ENCODE measurements at places on chromosomes 1 and 21.

GRCh38 chr1:37474697-37475379 is 458 bp downstream of the ZC3H12A start:
- peak overlapping the region; percentile 100 for H3K27ac ChIP-seq
- H3K4me3 ChIP-seq: peak overlapping the region; percentile 89
- DNase-seq: peak; percentile 51
- H3K27me3 ChIP-seq: no peaks in the 10 kb centered on the region
- H3K4me1 ChIP-seq: peaks cover 81% of the 10 kb centered on the region

DNA sequence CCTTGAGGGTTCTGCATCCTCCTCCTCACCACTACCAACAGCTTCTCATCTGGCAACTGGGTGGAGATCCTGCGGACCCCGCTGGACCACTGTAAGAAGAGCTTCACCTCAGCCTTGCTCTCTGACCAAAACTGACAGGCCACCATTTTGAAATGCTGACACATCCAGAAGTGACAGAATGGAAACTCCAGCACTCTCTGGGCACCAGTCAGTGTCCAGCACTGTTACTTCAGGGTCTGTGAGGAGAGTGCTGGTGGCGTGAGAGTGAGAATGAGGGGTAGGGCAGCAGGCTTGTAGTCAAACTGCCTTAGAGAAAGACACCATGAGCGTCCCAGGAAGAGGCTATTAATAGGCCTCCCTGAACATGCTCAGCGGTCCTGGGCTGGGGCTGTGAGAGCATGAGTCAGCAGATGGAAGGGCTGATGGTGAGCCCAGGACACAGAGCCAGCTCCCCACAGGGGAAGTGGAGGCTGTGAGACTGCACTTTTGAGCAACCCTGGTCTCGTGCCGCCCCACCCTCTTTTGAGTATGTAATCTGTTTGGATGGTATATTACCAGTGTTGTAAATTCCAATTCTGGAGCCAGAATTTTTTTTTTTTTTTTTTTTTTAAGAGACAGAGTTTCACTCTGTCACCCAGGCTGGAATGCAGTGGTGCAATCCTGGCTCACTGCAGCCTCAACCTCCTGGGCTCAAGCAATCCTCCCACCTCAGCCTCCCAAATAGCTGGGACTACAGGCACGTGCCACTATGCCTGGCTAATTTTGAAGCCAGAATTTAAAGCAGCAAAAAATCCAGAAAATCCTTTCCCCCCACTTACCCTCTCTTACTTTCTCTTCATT is 34.4 kb upstream of the SLC30A1 start:
- H3K36me3 ChIP-seq: peaks cover 5% of the 10 kb centered on the region
- H3K4me3 ChIP-seq: peak overlapping the region; percentile 42
- DNase-seq: peak; percentile 98
- peaks cover 44% of the 10 kb centered on the region for H3K4me1 ChIP-seq
- peak overlapping the region; percentile 100 for H3K27ac ChIP-seq
- no peaks in the 10 kb centered on the region for H3K27me3 ChIP-seq

DNA sequence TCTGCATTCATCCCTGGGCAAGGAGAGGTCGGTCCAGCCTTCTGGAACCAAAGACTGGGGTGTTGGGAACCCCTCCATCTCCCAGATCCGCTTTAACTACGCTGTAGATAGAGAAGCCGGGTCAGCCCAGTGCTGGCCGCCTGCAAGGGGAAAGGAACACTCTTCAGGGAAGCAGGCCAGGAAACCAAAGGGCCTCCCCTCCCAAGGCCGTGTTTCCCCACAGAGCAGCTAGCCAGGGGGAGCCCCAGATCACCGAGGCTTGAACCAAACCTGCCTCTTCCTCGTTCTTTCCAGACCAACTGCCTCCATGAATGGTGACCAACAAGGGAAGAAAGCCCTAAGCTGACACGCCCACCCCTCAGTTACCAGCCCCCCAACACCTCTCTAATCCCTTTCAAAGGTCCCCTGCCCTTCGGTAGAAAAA is 1.2 kb upstream of the CHD5 start:
- H3K4me3 ChIP-seq: peak overlapping the region; percentile 29
- peak overlapping the region; percentile 13 for H3K27ac ChIP-seq

- no peaks in the 10 kb centered on the region for H3K36me3 ChIP-seq
- peak; percentile 28 for DNase-seq
These were observed 26.4 kb upstream of the LRRC8D start for GRCh38 chr1:89794406-89794805.

GRCh38 chr1:43227143-43227764 is 42.5 kb upstream of the TMEM125 start:
- H3K27me3 ChIP-seq: peaks cover 1% of the 10 kb centered on the region
- no peaks in the 10 kb centered on the region for H3K36me3 ChIP-seq
- H3K4me1 ChIP-seq: peaks cover 47% of the 10 kb centered on the region

GRCh38 chr1:185458670-185459069 is 141.6 kb upstream of the IVNS1ABP start:
- peaks cover 9% of the 10 kb centered on the region for H3K27me3 ChIP-seq
- DNase-seq: no peak
- no peak overlapping the region for H3K4me3 ChIP-seq

Measured in HFFc6 (cell line).